ENCODE measurements at places on chromosomes 6 and 20.

DNA sequence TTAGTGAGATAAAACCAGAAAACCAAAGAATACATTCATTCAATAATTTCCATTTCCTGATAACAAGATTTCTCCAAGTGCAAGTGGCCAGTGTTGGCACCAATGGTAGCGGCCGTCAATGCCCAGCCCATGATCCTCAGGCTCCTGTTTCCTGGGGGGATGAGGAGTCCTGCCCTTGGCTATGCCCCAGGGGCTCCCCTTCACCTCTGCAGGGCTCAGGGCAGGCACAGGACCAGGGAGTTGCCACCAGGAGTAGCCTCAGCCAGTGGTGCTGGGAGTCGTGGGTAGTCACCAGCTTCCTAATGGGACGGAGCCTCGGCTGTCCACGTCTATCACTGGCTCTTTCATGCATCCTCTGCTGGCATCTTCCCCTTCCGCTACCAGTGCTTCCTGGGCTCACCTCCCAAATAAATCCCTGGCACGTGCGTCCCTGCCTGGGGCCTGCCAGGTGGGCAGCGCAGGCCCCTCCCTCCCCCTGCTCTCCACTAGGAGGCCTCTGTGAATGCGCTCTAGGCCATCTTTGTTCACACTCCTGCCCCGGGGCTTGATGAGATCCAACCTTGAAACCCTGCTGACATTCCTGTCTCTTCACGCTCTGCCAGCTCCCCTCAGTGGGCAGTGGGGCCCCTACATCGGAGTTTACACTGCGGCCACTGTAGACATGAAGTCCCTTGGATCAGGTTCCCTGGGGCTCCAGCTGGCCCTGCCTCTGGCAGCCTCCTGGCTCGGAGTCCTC, 215.7 kb downstream of the SYNDIG1 start:
- peaks cover 13% of the 10 kb centered on the region for H3K27me3 ChIP-seq
- no peak overlapping the region for H3K4me3 ChIP-seq
- H3K27ac ChIP-seq: no peak overlapping the region
- H3K4me1 ChIP-seq: no peaks in the 10 kb centered on the region
- DNase-seq: no peak

- no peaks in the 10 kb centered on the region for H3K36me3 ChIP-seq
- no peak overlapping the region for H3K27ac ChIP-seq
- H3K4me1 ChIP-seq: no peaks in the 10 kb centered on the region
- no peaks in the 10 kb centered on the region for H3K27me3 ChIP-seq
- H3K4me3 ChIP-seq: no peak overlapping the region
These were observed 336.9 kb downstream of the RNF144B start for GRCh38 chr6:18724056-18724455.

- H3K36me3 ChIP-seq: peaks cover 65% of the 10 kb centered on the region
- no peak overlapping the region for H3K4me3 ChIP-seq
- no peak for DNase-seq
- H3K4me1 ChIP-seq: peaks cover 14% of the 10 kb centered on the region
These were observed 67.5 kb downstream of the THEMIS start for GRCh38 chr6:127833336-127833735.

DNA sequence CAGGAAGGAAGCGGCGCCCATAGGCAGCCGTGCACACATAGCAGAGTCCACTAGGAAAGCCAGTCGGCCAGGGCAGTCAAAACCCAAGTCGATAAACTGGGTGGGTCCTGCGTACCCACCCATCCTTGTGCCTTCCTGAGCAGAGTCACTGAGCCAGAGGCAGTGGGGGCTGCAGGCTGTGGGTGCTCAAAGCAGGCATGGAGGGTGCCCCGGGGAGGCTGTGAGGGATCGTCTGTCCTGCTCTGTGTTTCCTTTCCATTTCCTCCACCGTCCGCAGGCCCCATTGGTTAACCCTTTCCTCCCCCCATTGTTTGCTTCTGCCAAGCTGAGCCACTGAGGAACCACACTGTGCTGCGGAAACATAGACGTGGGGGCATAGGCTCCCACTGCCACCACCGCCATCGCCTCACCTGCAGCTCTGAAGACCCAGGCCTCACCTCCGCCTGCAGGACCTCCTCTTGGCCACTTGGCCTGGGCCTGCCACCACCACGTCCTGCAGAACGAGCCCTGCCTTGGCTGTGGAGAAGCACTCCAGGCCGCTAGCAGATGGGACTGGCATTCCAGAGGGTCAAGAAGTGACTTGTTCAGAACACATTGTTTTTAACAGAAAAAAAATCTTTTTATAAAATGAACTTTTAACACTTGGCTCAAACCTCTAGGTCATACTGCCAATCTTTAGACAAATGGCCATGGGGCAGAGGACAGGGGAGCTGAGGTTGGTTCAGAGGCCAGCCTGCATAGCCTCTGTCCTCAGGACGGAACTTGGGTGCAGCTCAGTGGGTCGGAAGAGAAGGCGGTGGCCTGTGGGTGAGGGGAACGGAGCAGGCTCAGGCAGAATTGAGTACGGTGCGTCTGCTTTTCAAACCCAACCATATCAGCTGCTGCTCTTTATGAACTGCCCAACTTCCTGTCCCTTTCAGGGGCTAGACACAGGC, 52.6 kb downstream of the TCP11 start:
- H3K27me3 ChIP-seq: no peaks in the 10 kb centered on the region
- no peak overlapping the region for H3K27ac ChIP-seq
- no peak overlapping the region for H3K4me3 ChIP-seq
- peaks cover 9% of the 10 kb centered on the region for H3K4me1 ChIP-seq
- no peak for DNase-seq
- no peaks in the 10 kb centered on the region for H3K36me3 ChIP-seq

- DNase-seq: peak; percentile 75
- H3K36me3 ChIP-seq: peaks cover 61% of the 10 kb centered on the region
- H3K27ac ChIP-seq: peak overlapping the region; percentile 93
- peak overlapping the region; percentile 37 for H3K4me3 ChIP-seq
These were observed 66.4 kb downstream of the LY86 start for GRCh38 chr6:6654599-6655575.
